SJSA1 (cell line): ENCODE measurements at places on chromosomes 13 and 19.

DNA sequence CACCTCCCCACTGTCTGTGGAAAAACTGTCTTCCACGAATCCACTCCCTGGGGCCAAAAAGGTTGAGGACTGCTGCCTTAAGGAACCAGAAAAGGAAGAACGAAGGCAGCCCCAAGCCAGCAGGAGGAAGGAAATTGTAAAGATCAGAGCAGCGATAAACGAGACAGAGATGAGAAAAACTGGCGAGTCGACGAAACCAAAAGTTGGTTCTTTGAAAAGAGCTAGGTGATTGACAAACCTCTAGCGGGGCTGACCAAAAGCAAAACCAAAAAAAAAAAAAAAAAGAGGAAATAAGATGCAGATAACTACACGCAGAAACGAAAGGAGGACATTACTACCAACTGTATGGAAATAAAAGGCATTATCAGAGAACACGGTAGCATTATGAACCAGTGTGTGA is 76.9 kb downstream of the GADD45B start:
- peak; percentile 47 for DNase-seq

- no peak for DNase-seq
These were observed 192.8 kb downstream of the TM9SF2 start for GRCh38 chr13:99693852-99694611.

- DNase-seq = no peak
These were observed 509.5 kb downstream of the UQCRFS1 start for GRCh38 chr19:28703400-28703956.

- no peak for DNase-seq
These were observed 58.7 kb upstream of the KLF5 start for GRCh38 chr13:73000027-73000674.

DNA sequence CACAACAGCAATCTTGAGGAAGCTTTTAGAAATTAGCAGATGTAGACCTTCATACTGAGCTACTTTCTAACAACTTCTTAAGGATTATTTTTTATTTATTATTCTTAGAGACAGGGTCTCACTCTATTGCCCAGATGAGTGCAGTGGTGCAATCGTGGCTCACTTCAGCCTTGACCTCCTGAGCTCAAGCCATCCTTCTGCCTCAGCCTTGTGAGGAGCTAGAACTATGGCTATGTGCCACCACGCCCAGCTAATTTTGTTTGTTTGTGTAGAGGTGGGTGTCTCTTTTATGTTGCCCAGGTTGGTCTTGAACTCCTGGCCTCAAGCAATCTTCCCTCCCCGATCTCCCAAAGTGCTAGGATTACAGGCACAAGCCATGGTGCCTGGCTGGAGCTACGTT is 200.6 kb downstream of the TSHZ3 start:
- no peak for DNase-seq

GRCh38 chr19:58279042-58279924 is 528 bp downstream of the ZNF8 start:
- no peak for DNase-seq

DNA sequence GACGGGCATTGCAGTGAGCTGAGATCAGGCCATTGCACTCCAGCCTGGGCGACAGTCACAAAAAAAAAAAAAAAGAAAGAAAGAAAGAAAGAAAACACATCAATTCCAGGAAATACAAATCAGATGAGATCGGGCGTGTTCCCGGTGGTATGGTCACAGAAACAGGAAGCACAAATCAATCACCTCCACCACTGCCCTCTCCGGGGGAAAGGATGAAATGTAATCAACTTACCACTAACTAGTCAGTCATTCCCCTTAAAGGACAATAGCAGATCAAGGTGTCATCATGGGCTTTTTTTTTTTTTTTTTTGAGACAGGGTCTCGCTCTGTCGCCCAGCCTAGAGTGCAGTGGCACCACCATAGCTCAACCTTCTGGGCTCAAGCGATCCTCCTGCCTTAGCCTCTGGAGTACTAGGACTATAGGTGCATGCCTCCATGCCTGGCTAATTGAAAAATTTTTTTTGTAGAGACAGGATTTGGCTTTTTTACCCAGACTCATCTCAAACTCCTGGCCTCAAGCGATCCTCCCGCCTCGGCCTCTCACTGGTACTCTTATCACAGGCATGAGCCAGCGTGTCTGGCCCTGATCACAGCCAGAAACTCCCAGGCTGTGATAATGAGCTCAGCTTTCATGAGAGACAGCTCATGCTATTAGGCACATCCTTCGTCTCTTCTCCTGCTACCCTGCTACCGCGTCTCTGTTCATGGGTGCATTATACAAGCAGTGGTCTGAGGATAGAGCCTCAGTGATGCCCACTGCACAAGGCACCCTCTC is 6.8 kb upstream of the DPRX start:
- no peak for DNase-seq

DNA sequence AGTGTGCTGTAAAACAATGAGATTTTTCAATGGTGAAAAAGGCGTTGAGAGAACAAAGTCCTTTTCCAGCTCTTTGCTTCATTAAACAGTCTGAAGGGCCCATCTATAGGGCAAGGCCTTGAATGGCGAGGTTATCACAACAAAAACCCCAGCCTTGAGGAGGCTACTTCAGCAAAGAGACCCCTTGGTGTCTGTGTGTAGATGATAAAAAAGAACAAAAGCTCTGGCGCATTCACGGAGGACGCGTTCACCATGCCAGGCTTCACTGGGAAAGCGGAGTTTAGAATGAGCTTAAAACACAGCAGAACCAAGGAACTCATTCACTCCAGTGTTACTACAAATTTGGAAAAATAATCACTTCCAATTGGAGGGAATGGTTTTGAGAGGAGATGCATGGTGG is 530.0 kb upstream of the ARGLU1 start:
- no peak for DNase-seq

GRCh38 chr13:79973533-79973963 is 367.4 kb downstream of the SPRY2 start:
- DNase-seq = no peak

DNA sequence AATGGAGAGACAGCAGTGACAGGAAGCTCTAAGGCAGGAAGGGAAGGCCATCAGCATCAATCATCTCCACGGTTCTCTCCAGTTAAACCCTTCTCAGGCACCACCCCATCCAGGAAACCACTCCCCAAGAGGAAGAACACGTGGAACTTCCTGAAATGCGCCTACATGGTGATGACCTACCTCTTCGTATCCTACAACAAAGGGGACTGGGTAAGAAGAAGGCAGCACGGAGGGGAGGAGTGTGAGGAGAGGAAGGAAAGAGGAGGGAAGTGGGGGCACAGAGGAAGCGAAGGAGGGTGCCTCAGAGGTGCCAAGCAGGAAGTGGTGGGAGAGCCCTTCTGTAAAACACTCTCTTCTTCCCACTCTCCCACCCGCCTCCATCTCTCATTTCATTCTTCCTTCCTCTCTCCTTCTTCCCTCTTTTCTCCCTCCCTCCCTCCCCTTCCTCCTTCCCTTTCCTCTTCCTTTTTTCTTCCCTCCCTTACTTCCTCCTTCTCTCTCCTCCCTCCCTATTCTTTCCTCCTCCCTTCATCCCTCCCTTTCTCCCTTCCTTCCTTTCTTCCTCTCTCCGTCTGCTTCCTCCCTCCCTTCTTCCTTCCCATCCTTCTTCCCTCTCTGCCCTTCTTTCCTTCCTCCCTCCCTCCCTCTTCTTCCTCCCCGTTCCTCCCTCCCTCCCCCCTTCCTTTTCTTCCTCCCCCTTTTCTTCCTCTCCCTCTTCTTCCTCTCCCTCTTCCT is 12.6 kb downstream of the ZSCAN5A start:
- no peak for DNase-seq

DNA sequence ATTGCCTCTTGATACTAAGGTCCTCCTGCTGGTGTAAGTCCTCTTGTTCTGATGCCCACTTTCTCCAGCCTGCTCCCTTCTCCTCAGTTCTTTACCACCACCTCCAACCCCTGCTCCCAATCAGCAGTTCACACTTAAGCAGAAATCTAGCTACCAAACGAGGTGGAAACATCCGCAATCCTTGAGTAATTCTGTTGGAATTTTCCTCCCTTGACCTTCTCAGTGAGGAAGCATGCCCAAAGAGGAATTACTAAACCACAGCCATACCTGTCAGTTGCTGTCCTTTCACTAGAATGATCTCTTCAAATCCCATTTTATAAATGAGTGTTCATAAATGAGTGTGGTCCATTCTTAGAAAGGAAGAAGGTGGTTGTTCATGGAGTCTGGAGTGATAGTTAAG is 289.9 kb downstream of the DACH1 start:
- DNase-seq = no peak

DNA sequence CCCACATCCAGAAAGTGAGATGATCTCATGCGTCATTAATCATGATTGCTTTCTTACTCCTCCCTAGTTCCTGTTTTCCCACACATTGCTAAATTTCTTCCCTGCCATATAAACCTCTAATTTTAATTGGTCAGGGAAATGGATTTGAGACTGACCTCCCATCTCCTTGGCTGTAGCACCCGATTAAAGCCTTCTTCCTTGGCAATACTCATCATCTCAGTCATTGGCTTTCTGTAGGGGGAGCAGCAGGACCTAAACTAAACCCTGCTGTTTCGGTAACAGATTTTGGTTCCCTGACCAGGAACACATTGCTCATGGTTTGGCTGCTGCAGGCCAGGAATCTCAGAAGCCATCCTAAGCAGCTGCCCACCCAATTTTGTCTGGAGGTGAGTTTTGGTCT is 61.7 kb downstream of the SPRYD7 start:
- DNase-seq = no peak

GRCh38 chr13:70370924-70371323 is 262.7 kb upstream of the KLHL1 start:
- no peak for DNase-seq
